HTR-8/SVneo (cell line): ENCODE measurements at places on chromosomes 3 and 15.
A peak's percentile ranks its signal among the peaks of the same experiment; 100 is the strongest.

DNA sequence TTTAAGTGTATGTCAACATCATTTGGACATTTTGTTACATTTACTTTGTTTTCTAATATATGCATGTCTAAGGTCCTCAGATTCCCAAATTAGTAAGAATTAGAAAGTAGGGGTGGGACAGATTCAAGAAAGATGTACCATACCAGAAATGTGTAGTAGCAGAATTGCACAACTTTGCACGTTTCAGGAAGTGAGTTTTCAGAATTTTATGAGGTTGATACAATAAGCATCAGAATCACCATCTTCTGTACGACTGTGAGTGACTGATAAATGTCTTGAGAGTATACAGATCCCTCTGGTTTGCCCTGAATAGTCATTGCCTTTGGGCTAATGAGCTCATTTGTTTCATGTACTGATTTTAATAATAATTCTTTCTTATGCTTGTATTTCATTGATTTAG is 9.3 kb downstream of the ARIH2 start:
- DNase-seq = no peak

DNA sequence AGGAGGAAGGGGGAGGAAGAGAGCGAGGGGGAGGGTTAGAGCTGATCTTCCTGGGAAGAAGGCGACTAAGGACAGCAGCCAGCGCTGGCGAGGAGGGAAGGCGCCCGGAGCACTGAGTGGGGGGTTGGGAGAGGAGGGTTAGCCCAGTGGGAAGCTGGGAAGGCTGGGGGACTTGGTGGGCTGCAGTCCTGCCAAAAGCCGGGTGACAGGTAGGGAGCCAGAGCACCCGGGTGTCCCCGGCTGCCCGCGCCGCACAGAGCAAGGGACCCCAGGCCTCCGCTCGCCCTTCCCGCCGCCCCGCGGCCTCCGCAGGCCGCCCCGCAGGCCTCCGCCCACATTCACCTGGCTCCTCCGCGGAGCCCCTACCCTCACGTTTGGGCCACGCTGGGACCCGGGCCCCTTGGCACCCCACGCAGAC is 448 bp downstream of the SLC12A8 start:
- DNase-seq = no peak

- peak; percentile 21 for DNase-seq
These were observed 20.2 kb downstream of the CCR1 start for GRCh38 chr3:46187876-46188275.

GRCh38 chr3:167976516-167977361 is 119.0 kb downstream of the GOLIM4 start:
- DNase-seq = no peak

DNA sequence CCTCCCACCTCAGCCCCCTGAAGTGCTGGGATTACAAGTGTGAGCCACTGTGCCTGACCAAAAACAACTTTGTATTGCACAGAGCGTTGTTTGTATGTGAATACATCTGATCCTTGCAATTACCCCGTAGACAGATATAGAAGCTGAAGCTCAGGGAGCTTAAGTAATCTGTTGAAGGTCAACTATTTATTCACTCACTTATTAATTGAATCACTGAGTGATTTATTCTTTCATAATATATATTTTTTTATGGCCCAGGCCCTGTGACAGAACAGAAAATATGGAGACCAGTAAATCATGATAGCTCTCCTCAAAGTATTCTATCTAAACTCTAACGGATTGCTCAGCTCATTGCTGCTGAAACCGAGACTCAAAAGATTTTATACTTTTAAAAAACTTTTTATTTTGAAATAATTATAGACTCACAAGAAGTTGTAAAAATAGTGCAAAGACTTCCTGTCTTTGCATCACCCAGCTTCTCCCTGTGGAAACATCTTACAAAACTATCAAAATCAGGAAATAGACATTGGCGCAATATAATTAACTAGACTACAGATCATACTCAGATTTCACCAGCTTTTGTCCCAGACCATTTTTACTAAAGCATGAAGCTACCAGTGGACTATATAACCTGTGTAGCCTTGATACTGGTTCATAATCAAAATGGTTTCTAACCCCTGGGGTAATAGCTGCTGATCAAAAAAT is 466.1 kb downstream of the PDCD6IP start:
- DNase-seq = no peak

DNA sequence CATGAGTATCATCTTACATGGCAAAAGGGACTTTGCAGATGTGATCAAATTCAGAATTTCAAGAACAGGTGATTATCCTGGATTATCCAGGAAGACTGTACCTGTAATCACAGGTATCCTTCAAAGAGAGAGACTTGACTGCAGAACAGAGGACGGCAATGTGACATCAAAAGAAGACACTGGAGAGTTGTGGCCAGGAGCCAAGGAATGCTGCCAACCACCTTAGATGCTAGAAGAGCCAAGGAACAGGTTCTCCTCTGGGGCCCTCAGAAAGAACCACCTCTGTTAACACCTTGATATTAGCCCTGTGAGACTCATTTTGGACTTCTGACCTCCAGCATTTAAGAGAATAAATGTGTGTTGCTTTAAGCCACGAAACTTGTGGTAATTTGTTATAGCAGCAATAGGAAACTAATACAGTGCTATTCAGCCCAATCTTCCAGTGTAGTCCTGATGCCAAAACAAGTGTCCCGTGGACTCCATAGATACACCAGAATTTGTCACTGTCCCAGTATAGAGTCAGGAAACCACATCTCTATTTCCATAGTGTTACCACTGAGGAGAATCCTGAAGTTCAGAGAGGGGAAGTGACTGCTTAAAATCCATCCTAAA is 330.6 kb upstream of the TLE3 start:
- DNase-seq = no peak

DNA sequence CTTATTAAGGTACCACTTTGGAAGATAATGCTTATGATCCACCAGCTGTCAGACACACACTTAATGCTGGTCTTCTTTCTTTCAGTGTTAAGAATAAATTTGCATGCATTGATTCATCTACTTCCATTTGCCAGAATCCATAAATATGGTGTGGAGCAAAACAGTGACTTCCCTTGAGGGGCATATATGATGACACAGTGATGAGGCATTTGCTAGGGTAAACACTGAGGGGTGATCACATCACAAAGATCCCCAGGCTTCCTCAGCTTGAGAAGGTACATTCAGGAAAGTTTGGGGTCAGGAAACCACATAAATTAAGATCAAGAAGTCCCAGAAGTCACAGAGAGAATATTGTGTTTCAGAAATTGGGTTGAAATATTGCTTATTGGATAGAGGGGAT is 9.9 kb upstream of the ZBED2 start:
- DNase-seq = no peak

GRCh38 chr3:143037867-143038266 is 36.5 kb downstream of the U2SURP start:
- DNase-seq = no peak

GRCh38 chr15:43934480-43934879 is 107.7 kb downstream of the WDR76 start:
- DNase-seq = no peak

DNA sequence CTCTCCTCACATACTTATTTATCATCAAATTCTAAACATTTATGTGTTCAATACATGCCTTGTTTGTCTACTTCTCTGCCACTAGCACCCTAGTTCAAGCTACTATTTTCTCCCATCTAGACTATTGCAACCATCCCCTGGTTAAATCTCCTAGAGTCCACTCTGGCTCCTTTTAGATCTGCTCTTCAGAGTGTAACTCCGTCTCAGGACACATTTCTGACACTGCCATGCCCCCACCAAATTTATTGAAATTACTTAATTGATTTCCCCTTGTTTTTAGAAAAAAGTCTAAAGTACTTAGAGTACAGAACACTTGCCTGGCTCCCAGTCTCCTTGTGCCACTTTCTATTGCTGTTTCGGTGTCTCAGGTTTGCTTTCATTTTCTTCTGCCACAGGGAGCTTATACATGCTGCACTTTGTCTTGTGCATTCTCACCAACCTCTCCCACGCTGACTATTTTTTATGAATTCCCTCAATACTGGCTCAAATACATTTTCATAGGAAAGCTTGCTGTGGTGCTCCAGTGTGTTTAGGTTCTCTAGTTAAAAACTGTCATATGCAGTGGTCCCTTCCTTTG is 792.3 kb downstream of the DIPK2A start:
- no peak for DNase-seq

GRCh38 chr3:184539801-184540435 is 21.7 kb upstream of the EPHB3 start:
- DNase-seq = no peak
